ENCODE measurements at places on chromosomes 6 and 20. TPM values are rescaled to one million over a fixed set of nuclear protein-coding genes. Genes with fewer than 3 reads are reported as not detected.

The GPRC6A gene
- total RNA-seq = not detected

The FOXS1 gene
- 2.7 TPM for total RNA-seq

The MAS1 gene
- not detected for total RNA-seq

The ARHGAP40 gene
- not detected for total RNA-seq

The SLC52A3 gene
- total RNA-seq = 2.8 TPM

The CST4 gene
- not detected for total RNA-seq

The SNAP25 gene
- total RNA-seq = not detected

DNA sequence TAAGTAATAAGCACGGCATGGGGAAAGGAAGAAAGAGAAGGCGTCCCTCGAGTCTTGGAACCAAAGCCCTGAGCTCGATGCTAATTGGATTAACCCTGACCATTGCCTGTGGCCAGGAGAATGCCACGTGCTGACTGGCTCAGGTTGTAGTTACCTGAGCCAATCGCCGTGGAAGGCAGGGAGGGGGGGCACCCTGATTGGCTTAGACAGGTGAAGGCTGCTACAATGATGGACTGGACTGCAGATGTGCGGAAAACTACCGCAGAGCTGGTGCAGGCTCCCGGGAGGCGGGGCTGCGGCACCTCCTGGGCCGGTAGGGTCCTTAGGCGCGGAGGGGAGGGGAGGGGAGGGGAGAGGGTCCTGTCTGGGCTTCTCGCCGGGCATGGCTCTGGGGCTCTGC lies 121.3 kb downstream of the TFAP2C start:
- no peak for DNase-seq

GRCh38 chr6:4636881-4637224 lies 139.4 kb upstream of the CDYL start:
- DNase-seq = no peak

DNA sequence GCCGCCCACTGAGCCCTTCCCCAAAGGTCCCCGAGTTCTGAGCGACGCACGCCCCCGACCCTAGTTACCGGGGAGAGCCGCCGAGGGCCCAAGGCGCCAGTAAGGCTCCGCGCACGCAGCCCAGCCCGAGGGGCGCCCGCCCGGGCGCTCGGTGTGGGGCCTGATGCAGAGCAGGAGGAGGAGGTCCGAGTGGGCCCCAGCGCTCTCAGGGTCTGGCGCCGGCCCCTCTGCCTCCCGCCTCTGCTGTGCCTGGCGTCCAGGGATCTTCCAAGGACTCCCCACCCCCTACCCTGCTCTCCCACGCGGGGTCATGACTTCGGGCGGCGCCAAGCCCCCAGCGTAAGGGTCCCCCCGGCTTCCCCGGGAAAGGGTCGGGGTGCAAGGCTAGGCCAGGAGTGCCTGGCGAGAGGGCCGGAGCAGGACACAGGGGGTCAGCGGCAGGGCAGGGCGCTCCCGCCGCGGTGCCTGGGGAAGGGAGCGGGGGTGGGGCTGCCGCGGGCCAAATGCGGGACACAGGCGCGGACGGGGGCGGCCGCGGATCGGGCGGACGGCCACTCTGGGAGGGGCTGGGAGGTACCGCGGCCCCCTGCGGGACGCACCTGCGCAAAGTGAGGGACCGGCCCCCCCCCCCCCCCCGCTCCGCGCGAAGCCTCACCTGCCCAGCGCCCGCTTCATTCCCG lies 637 bp downstream of the ABHD12 start:
- peak; percentile 77 for DNase-seq

GRCh38 chr20:25216199-25216945 lies 20.9 kb downstream of the ENTPD6 start:
- DNase-seq = peak; percentile 49

GRCh38 chr6:88840289-88840688 lies 123.1 kb downstream of the RNGTT start:
- no peak for DNase-seq

GRCh38 chr6:35894776-35895175 lies 26.1 kb downstream of the SRPK1 start:
- DNase-seq = no peak

- DNase-seq = no peak
Observed at GRCh38 chr20:60117065-60117464, 158.8 kb downstream of the CDH26 start.

DNA sequence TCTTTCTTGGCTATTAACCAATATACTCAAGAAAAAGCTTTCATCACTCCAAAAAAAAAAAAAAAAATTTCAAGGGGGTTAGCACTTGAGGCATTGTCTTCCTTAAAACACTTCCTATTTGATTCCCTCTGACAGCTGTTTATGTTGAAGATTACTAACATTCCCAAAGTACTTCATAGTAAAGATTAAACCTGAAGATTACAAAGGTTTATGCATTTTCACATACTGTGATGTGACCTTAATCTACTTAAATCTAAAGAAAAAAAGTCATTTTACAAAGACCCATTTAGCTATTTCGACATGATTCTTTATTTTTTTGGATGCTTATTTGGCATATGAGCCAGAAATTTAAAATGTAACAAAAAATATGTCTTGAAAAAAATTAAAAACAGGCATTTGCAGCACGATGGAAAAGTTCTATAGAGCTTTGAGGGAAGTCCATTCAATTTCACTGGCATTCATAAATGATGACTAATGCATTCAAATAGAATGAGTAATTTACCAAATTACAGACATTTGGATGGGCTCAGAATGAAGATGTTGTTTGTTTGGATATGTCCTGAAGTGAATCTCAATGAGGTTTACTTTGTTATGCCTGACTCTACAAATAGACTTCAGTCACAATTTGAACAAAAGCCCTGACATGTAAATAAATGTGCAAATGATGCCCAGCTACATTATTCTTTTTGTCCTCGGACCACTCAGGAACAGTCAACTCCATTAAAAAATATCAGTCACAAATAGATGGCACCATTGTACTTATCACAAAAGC lies 674.6 kb upstream of the MARCKS start:
- no peak for DNase-seq

GRCh38 chr20:4867051-4867450 lies 134.3 kb downstream of the SLC23A2 start:
- DNase-seq = no peak

- peak; percentile 58 for DNase-seq
Observed at GRCh38 chr6:132797951-132798868, at the start of gene SLC18B1. Gene SLC18B1, minus strand, starts transcription at chr6:132798637. Its CDS starts 181 bp downstream, at chr6:132798456.

DNA sequence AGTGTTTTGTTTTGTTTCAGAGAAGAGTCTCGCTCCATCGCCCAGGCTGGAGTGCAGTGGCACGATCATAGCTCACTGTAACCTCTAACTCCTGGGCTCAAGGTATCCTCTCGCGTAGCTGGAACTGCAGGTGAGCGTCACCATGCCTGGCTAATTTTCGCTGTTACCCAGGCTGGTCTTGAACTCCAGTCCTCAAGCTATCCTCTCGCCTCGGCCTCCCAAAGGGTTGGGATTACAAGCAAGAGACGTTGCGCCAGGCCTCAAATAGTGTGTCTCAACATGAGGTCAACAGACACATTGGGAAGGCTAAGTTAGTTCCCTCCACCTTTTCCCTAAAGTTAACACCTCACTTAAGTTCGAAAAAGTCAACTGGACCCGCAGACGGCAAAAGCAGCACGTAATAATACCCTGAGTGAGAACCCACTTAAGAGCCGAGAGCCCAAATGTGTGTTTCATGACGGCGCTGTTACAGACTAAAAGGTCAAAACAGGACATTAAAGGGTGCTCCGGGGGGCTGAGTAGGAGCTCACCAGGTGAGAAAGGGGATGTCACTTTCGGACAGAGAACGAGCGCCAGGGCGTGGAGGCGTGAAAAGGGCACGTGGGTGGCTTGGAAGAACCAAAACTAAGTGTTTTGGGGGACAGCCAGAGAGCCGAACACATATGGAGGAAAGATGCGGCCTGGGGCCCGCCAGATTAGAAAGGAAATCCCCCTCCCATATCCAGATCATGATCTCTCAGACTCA lies 499 bp downstream of the TTI1 start:
- peak; percentile 34 for DNase-seq

DNA sequence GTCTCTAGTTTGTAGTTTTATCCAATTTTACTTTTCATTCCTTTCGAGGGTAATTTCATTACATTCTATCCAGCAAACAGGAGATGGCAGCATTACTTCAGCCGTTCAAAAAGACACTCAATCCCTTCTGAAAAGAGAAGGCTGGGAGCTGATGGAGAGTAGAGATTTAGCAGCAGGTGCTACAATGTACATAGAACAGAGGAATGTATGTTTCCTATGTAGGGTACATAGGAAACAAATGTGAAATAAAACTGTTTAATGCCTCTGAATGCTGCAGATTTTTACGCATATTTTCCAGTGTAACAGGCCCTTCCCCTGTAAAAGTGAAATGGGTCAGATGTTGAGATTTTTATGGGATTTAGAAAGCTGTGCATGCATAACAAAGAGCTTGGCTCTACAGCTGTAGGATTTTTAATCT lies 16.0 kb downstream of the RPS12 start:
- DNase-seq = no peak

GRCh38 chr6:15395087-15395486 lies 149.2 kb downstream of the JARID2 start:
- DNase-seq = no peak

DNA sequence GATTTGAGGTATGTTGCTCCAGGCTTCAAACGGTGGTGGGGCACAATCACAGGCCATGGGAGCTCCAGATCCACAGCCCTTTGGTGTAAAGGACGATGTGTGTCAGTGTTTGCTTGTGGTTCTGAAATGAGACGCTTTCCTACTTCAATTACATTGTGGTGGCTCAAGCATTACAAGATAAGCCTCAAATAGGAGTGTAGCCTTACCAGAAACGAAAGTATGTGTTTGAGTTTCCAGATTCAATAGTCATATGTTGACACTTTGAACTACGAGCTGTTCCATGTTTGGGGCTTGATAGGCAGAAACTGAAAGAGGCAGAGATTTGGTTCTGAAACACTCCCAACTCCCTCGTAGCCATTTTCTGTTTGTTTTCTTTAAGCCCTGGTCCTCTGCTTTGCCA lies 187.1 kb downstream of the MYLK4 start:
- no peak for DNase-seq

DNA sequence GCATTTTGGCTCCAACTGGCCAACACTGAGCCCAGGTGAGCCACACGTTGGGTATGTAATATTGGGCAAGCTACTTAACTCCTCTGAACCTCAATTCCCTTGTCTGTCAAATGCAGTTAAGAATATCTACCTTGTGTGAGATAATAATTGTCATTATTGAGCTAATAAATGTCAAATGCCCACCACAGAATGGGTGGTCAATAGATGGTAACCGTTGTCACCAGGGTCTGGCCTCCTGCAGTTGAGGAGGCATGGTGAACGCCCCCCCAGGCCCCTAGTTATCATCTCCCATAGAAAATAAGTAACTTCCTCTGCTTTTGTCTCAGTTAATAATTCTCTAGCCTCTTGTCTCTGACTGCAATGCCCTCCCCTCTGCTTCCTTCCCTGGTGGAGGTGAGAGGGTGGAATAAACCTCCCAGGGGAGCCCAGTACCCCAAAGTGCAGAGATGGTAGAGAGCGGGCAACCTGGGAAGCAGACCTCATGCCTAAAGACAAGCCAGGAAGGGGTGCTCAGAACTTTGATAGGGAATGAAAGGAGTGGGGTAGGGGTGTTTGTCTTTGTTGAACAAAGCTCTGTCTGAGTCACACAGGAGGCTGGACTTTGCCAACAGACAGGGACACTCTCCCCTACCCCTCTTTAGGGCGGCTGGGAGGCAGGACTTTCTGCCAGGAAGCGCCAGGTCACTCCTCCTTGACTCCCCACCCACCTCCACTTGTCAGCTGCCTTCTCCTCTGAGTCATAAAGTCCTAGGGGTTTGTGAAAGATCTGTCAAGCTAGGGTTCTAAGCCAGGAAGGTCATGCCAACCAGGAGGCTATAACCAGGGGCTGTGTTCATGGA lies 1.3 kb upstream of the UNC5CL start:
- no peak for DNase-seq

DNA sequence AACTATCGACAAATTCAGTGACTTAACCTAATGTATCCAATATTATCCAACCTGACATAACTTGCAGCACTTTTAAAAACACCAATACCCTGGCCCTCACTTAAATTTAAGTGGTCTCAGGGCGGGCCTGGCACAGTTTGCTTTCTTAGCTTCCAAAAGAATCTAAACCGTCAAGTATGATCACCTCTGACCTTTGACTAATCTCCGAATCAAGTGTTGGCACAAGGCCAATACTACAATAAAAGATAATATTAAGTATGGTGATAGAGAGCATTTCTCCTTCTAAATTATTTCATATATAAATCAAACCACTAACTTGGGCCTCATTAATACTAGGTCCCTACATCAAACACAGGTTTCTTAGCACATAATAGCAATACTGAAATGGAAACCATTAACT lies 153.0 kb downstream of the PTPRK start:
- no peak for DNase-seq

Data from heart left ventricle (tissue), 16 donors.